Stimulated activated naive CD4-positive, alpha-beta T cell treated with Interleukin-2 at 50 U/mL for 16 hours (primary cell): ENCODE measurements at places on chromosomes 12 and 14.

GRCh38 chr12:16350682-16351081 lies 3.2 kb downstream of the MGST1 start:
- DNase-seq: no peak

- no peak for DNase-seq
These were observed 76.8 kb downstream of the PRKCH start for GRCh38 chr14:61398221-61398620.

DNA sequence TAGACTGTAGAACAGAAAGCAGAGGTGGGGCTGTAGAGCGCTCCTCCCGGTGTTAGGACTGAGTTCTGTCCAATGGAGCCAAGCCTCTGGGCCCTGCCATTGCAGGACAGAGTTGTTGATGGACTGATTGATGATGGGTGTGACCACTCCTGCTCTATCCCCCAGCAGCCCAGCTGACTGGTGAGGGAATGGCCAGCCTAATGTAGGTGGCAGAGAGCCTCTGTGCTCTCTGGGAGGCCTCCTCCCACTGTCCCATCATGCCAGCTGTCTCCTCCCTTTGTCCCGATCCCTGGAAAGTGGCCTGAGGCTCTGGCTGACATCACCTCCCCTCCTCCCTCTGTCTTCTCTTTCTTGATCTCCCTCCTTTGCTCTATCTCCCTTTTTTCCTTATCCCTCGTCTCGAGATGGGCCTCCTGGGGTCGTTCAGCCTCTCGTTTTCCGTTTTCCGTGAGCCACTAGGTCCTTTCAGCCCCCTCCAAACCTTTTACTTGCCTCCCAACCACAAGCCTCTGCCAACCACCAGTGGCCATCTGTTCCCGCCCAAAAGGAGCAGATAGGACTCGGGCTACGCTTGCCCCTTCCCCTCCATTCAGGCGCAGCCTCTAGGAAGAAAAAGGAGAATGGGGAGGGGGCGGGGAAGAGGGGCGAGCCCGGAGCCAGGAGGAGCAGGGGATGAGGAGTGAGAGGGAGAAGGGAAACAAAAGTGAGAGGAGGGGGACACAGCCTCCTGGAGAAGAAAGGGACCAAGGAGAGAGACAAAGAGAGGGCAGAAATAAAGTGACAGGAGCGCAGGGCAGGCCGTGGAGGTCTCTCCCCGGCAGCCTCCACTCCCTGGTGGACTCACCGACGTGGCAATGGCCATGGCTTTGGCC lies 572 bp downstream of the EFS start:
- no peak for DNase-seq

- DNase-seq: no peak
These were observed 5.6 kb downstream of the CNIH1 start for GRCh38 chr14:54435500-54435981.

- DNase-seq: no peak
These were observed 27.6 kb downstream of the CDKN1B start for GRCh38 chr12:12744546-12745305.

GRCh38 chr12:77131977-77132490 lies 66.7 kb upstream of the E2F7 start:
- DNase-seq: no peak

- no peak for DNase-seq
These were observed 103.6 kb upstream of the ATF7IP start for GRCh38 chr12:14261861-14262260.

GRCh38 chr12:97921979-97922722 lies 459.5 kb downstream of the RMST start:
- no peak for DNase-seq

GRCh38 chr14:56490379-56490778 lies 89.2 kb upstream of the TMEM260 start:
- no peak for DNase-seq

- no peak for DNase-seq
These were observed 8.2 kb upstream of the ZNF410 start for GRCh38 chr14:73878436-73878835.

DNA sequence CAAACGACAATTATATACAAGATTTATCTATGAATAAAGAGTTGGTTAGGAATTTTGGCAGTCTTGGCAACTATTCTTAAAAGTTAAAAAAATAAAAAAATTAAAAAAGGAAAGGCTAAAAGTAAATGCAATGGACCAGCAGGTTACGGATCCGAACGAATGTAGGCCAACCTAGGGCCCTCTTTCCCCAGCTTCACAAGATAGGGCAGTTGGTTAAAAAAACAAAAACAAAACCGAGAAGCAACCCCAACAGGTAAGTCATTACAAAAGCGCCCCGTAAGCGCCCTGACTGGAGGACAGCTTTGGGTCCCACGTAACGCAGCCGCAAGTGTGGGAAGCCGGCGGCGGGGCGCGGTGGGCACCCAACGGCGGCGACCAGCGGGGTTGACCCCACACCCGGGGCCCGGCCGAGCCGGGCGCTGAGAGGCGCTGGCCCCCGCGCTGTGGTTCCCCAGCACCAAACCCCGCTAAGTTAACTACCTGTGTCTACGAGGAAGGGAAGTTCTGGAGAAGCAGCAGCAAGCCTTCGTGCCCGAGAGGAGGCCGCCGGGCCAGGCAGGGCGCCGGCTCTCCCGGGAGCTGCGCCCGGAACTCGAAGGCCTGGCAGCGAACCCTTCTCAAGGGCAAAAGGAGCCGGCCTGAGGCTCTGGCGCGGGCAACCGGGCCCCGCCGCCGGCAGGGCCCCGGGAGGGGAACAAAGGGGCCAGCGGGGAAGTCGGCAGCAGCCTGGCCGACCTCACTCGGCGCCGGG lies 882 bp downstream of the HECTD1 start:
- DNase-seq: peak; percentile 68

GRCh38 chr12:79156846-79157463 lies 292.4 kb downstream of the SYT1 start:
- DNase-seq: no peak

- DNase-seq: no peak
These were observed 37.2 kb downstream of the SMOC1 start for GRCh38 chr14:69916396-69916795.

- no peak for DNase-seq
These were observed 109.6 kb downstream of the SLC38A6 start for GRCh38 chr14:61090432-61091216.

- no peak for DNase-seq
These were observed 2.0 kb downstream of the KRAS start for GRCh38 chr12:25248732-25249131.

- DNase-seq: no peak
These were observed 295.0 kb upstream of the NAV3 start for GRCh38 chr12:77535734-77536133.

DNA sequence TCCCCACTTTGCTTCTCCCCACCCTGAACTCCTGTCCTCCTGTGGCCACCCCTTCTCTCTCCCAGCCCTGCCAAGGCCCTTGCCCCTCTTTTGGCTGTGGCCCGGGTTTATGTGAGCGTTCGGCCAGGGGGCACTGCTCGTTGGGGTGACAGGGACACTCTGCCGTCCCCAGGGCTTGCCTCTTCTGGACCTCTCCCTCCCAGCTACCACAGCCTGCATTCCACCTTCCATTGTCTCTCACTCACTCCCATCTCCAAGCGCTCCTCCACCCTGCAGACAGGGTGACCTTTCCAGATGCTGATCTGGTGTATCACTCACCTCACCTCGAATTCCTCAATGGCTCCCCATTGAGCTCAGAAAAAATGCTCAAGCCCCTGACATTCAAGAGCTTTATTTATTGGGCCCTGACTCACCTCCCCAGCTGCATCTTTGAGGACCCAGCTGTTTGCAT lies 1.4 kb downstream of the SERPINA9 start:
- DNase-seq: no peak

GRCh38 chr12:69161829-69162228 lies 77.5 kb upstream of the CPSF6 start:
- DNase-seq: peak; percentile 15

DNA sequence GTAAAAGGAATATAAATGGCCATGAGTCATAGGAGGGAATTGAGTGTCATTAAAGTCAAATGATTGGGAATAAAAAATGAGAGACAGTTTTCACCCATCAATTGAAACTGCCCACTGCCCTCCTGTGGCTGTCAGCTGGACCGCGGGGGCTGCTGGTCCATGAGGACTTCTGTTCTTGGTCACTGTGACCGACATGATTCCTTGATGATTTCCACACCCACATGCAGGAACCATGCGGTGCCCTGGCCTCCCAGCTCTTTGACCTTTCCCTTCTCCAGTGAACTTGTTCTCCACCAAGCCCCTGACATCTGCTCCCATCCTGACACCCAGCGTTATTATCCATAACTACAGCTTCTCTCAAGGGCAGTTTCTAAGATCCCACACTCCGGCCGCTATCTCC lies 48.4 kb downstream of the C12orf75 start:
- DNase-seq: no peak

GRCh38 chr14:26332966-26333365 lies 264.9 kb downstream of the NOVA1 start:
- DNase-seq: no peak

- no peak for DNase-seq
These were observed 387 bp upstream of the IPO8 start for GRCh38 chr12:30696103-30696408.

- no peak for DNase-seq
These were observed 162.2 kb upstream of the ALG10B start for GRCh38 chr12:38154096-38155019.

DNA sequence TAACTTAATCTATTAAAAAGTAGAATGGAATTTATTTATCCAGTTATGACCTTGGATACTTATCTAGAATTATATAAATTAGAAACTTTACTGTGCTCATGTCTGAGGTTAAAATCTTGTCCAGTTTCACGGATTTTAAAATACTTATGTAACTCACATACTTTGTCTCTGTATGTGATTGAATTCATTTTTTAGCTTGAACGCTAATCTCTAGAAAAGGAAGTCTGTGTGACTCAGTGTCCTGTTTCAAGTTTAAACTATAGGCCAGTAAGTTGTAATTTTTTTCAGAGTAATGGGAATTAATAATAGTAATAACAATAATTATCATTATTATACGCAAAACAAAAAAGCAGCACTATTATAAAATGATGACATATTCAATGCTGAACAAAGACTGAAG lies 168.6 kb downstream of the CPNE8 start:
- no peak for DNase-seq

GRCh38 chr12:62726471-62726980 lies 208.4 kb downstream of the PPM1H start:
- no peak for DNase-seq

DNA sequence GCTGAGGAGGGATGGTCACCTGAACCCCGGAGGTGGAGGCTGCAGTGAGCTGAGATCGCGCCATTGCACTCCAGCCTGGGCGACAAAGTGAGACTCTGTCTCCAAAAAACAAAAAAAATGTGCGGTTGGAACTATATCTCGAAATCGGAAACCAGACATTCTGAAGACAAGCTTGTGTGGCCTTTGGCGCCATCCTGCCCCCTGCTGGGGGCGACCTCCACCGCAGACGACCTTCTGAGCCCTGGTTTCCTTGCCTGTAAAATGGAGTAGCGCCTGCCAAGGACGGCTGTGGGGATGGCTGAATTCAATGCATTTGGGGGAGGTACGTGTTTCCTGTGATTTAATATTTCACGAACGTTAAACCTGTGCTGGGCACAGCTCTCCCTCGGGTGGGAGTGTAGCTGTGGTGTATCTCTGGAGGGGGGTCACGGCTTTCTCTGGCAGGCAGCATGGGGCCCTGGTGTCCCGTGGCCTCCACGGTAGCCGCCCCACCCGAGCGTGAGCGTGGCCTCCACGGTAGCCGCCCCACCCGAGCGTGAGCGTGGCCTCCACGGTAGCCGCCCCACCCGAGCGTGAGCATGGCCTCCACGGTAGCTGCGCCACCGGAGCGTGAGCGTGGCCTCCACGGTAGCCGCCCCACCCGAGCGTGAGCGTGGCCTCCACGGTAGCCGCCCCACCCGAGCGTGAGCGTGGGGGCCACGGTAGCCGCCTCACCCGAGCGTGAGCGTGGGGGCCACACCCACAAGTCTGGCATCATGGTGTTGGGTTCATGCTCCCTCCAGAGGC lies 55.3 kb downstream of the LRCOL1 start:
- DNase-seq: no peak

DNA sequence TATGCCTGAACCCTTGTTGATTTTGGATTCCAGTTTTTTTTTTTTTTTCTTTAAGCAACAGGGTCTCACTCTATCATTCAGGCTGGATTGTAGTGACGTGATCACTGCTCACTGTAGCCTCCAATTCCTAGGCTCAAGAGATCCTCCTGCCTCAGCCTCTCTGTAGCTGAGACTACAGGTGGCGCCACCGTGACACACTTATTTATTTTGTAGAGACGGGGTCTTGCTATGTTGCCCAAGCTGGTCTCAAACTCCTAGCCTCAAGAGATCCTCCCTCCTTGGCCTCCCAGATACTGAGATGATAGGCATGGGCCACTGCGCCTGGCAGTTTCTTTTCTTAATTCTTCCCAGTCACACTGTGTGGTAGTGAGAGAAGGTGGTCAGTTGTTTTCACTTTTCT lies 25.2 kb downstream of the ACADS start:
- no peak for DNase-seq

- no peak for DNase-seq
These were observed 298.1 kb upstream of the TMPO start for GRCh38 chr12:98217257-98217656.

GRCh38 chr14:101076451-101077198 lies 173.1 kb upstream of the RTL1 start:
- no peak for DNase-seq
